ENCODE measurements at places on chromosomes 3 and 15.
A peak's percentile ranks its signal among the peaks of the same experiment; 100 is the strongest.

DNA sequence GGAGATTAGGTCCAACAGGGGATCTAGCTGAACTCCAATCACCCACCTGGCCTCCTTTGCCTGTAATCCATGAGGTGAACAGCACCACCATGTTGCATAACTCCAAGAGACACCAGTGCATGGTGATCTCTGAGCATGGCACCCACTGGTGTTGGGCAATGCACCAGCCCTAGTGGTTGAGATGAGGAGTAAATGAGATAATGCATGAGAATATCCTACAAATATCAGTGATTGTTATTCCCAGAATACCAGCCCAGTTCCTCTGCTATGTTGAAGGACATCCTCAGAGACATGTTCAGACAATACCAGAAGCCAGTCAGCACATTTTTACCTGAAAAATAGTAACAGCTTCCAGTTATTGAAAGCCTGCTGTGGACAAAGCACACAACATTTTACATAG is 14.7 kb downstream of the GALNT15 start:
- DNase-seq = no peak

DNA sequence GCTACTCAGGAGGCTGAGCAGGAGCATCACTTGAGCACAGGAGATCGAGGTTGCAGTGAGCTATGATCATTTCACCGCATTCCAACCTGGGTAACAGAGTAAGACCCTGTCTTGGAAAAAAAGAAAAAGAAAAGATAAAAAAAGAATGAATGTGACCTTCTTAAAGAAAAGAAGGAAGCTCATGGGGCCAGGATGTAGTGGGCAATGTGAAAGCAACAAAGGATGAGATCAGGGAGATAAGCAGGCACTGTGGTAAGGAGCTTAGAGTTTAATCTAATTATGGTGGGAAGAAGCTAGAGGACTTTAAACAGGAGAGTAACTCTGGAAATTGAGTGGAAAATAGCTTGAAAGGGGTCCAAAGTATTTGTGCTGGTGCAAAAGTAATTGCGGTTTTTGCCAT is 231.6 kb upstream of the UBE2E2 start:
- no peak for DNase-seq

- DNase-seq = peak; percentile 33
Measured at GRCh38 chr3:173553635-173554280, 156.2 kb downstream of the NLGN1 start.

DNA sequence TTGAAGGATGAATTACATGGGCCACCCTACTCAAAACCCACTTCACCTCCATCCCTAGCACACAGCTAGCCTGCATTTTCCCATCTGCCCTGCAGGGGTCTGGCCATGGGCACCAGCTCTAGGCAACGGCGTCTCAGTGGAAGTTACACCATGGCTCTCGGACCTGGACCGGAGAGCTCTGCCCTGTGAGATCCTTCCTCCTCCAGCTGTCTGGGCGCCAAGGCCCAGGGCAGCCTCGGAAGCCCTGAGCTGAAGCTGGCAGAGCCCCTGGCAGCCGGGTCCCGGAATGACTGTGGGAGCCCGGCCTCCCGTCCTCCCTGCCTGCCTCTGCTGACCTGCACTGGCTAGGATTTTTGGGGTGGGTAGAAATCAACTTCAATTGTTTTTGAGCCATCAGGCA is 98.9 kb downstream of the CHSY1 start:
- no peak for DNase-seq

- DNase-seq = no peak
Measured at GRCh38 chr3:123070510-123070909, 3.7 kb downstream of the PDIA5 start.

DNA sequence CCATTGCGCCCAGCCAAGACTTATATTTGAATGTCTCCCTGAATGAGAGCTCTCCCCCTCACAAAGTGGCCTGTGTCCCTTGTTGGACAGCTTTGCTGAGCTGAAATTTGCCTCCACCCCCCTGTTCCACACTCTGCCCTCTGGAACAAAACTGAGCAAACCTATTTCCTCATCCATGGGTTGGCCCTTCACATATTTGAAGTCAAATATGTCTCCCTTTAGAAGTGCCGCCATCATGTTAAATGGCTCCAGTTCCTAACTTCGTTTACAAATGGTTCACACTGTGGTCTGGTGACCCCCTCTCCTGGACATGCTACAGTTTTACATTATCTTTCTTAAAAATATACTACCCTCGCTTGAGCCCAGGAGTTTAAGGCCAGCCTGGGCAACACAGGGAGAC is 4.6 kb downstream of the PLIN1 start:
- no peak for DNase-seq

- peak; percentile 53 for DNase-seq
Measured at GRCh38 chr15:66617137-66618090, 51.6 kb upstream of the LCTL start.

- DNase-seq = no peak
Measured at GRCh38 chr3:123347691-123348264, 101.1 kb downstream of the ADCY5 start.

DNA sequence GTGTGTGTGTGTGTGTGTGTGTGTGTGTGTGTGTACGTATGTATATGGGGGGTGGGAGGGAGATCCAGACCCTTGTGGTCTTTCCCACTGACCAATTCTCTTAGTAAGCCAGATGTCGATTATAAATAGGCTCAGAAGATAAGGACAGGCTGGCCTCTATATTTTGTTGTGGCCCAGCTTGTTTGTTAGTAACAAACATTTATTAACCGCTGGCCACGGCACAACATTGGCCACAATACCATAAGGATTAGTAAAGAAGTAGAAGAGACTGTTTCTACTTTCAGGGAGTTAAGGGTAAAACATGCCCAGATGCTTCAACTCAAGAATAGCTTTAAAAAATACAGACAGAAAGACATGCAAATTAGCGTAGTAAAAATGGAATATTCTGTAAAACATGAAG is 58.1 kb downstream of the ABHD2 start:
- no peak for DNase-seq

DNA sequence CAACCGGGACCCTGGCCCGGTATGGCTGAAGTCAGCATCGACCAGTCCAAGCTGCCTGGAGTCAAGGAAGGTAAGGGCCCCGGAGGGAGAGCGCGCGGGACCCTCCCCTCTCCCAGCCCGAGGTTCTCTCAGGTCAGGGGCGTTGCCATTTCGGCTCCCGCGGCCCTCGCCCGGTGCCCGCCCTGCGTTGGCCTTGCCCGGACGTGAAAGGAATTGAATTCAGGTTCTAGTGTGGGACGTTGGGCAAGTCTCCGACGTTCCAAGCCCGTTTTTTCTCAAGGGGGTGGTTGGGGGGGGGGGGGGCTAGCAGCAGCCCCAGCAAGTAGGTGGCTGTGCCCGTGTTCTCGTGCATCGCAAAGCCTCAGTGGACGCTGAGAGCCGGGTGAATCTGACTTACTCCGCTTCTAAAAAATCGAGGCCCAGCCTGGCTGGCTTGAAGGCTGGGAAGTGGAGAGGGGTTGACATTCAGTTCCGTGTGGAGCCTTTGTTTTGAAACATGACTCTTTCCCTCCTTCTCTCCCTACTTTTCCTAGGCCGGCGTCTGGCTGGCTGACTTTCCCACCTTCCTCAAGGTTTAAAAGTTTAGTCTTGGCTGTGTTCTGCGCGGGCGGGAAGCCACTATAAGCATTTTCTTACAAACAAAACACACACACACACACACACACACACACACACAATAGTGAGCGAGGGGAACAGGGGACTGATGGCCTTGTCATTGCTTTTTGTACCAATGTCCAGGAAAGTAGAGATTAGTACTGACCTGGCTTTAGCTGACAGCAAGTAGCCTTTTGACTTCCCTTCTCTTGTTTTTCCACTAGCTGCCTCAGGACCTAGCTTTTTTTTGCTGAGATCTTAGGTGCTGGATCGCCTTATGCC is at the start of gene UTS2B:
Gene UTS2B (minus strand): TSS at position 873 of the 876 bp plus-strand sequence. CDS start 48,337 bp downstream, outside the sequence.
- peak; percentile 59 for DNase-seq

DNA sequence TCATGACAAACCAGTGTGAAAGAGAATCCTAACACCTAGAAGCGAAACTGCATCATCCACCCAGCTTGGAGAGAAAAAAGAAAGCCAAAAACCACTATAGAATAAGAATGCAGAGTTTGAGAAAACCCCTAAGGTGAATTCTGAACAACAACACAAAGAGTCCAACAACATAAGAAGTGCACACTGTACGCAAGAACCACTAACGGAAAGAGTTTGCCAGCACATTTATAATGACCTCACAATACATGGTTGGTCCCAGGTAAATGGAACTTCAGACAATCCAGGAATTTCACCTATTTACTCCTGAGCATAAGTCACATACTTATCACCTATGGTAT is 128.3 kb upstream of the BHLHE40 start:
- no peak for DNase-seq

GRCh38 chr3:140850210-140850955 is 91.3 kb upstream of the SLC25A36 start:
- peak; percentile 12 for DNase-seq

DNA sequence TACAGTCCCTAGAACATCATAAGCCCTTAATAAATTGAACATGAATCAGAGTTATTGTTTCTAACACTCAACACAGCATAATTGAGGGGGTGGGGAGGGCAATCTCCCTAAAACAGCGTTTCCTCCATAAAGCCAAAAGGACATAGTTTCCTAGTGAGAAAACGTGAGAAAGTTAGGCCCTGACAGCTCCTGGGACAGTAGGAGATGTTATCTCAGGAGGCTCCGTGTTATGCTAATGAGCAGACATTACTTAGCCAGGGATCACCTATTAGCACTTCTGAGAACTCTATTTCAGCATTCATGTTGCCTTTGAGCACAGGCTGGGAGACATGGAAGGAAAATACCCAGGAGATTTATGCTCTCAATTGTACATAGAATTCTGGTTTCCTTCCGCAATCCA is 229.1 kb upstream of the ADAMTS9 start:
- DNase-seq = no peak

GRCh38 chr3:72165317-72165716 is 380.4 kb upstream of the PROK2 start:
- DNase-seq = peak; percentile 37

- DNase-seq = peak; percentile 69
Measured at GRCh38 chr15:69304182-69304545, 5.5 kb downstream of the PAQR5 start.
